ENCODE measurements at places on chromosomes 11 and 22.

DNA sequence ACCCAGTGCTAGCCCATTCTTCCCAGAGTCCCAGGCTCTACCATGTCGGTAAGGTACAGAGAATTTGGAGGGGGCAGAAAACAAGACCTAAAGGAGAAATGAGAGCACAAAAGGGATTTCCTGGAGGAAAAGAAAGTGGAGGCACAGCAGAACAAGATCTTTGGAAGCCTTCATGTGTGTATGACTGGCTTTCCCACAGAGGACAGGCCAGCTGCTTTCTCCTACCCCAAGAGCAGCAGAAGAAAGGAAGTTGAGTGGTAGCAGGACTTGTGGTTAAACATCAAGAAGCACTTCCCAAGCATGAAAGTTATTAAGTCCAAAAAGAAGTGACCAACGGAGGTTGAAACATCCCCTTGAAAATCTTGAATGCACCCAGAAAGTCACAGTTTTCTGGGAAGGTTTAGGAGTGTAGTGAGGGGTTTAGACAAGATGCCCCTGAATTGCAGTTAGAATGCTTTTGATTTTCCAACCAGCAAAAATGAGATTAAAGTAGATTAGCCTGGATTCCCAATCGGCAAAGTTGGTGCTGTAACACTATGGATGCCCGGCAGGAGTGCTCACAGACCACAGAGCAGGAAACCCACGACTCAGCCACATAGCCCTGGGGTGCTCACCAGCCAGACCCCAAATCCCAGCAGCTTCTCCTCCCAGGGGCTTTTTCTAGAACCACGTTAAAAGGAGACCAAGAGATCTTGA, 608 bp downstream of the TMPRSS13 start:
- no peak for DNase-seq

- no peak for DNase-seq
Observed at GRCh38 chr11:125625225-125625629, 264 bp downstream of the CHEK1 start.

- no peak for DNase-seq
Observed at GRCh38 chr11:64334764-64335735, 5.0 kb upstream of the CCDC88B start.

GRCh38 chr11:86486261-86487030, 111.8 kb downstream of the CCDC81 start:
- DNase-seq, result no peak

DNA sequence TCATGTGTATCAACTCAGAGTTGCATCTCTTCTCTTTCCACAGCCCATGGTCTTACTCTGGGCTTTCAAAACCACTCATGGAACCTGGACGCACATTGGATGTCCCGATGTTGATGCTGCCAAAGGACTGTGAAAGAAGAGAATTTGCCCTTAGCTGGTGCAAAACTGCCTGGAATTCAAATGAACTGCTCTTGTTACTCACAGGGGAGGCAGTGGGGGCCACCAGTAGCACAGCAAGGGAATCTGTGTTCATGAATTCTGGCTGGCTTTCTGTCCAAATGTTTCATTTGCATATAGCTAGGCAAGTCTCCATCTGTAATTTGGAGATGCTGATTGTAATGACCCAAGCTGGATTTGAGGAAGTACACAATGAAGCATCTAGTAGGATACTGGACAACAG, 24.9 kb downstream of the LMO2 start:
- DNase-seq, result no peak

DNA sequence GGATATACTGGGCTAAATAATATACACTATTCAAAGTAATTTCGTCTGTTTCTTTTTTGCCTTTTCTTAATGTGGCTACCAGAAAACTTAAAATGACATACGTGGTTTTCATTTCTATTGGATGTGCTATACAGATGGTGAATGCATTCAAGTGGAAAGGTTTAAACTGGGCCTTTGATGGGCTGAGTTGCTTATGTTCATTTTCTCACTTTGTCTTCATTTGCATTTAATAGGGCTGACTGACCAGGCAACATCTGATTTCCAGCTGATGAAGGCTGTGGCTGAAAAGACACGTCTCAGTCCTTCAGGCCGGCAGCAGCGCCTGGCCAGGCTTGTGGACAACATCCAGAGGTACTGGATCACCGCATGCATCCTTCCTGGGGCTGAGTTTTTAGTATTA, 27.9 kb downstream of the PIWIL4 start:
- no peak for DNase-seq

Data from NCI-H1930 (cell line).